Naive thymus-derived CD4-positive, alpha-beta T cell (primary cell): ENCODE measurements at places on chromosomes 4 and X. TPM values are rescaled to one million over a fixed set of nuclear protein-coding genes. Genes with fewer than 3 reads are reported as not detected.

Gene MYOZ2
- not detected for polyA plus RNA-seq

Gene SSX4
- not detected for polyA plus RNA-seq

Gene FLNA
- 333 TPM for polyA plus RNA-seq

- DNase-seq = no peak
- no peak overlapping the region for H3K27ac ChIP-seq
Observed at GRCh38 chr4:170139764-170140163, 50.0 kb upstream of the AADAT start.

DNA sequence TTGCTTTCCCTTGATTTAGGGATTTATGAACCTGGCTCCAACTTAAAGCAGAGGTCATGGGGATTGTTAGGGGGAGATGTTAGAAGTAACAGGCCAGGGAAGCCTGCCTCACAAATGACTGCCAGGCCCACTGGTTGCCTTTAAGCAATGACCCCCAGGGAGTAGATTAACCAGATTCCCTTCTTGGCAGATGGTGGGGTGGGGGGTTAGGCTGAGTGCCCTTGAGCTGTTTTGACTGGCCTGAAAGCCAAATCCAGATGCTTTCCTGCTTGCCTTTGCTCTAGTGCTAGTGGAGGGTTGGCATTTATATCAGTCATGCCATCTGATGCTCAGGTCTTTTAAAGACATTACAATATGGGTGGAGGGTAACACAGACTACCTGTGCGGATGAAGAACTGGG, 128.1 kb downstream of the TMEM164 start:
- H3K36me3 ChIP-seq = no peaks in the 10 kb centered on the region
- no peaks in the 10 kb centered on the region for H3K27me3 ChIP-seq
- no peak overlapping the region for H3K27ac ChIP-seq
- H3K4me3 ChIP-seq = no peak overlapping the region

- H3K27ac ChIP-seq = no peak overlapping the region
- no peak for DNase-seq
- H3K4me3 ChIP-seq = no peak overlapping the region
- no peaks in the 10 kb centered on the region for H3K4me1 ChIP-seq
- H3K27me3 ChIP-seq = no peaks in the 10 kb centered on the region
- H3K36me3 ChIP-seq = no peaks in the 10 kb centered on the region
Observed at GRCh38 chrX:95291561-95291960, 1393.1 kb upstream of the DIAPH2 start.

DNA sequence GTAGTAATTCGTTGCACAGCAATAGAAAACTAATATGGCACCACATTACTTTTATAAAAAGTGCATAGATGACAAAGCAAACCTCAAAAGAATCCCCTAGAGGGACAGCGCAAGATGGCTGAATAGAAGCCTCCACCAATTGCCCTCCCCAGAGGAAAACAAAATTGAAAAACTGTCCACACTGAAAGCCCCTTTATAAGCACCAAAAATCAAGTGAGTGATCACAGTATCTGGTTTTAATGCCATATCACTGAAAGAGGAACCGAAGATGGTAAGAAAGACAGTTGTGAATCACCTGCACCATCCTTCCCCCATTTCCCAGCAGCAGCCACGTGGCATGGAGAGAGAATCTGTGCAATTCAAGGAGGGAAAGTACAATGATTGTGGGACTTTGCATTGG, 522.2 kb downstream of the GLUD2 start:
- no peak for DNase-seq
- H3K4me1 ChIP-seq = no peaks in the 10 kb centered on the region
- no peak overlapping the region for H3K4me3 ChIP-seq
- H3K36me3 ChIP-seq = no peaks in the 10 kb centered on the region
- H3K27me3 ChIP-seq = no peaks in the 10 kb centered on the region
- no peak overlapping the region for H3K27ac ChIP-seq

DNA sequence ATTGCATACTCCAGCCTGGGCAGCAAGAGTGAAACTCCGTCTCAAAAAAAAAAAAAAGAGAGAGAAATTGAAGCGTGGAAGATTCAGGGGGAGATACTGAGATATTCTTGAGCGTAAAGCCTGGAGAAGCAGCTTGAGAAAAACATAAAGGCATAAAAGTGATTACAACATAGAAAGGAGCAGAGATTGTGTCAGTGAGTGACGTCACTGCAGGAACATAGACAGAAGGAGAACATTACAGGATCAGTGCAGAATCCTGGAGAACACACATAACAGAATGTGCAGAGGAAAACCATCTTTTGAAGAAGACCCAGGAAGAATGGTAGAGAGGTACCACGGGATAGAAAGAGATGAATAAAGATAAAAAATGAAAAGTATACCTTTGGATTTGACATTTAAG, 147.0 kb downstream of the APBB2 start:
- no peak overlapping the region for H3K27ac ChIP-seq
- no peak for DNase-seq
- H3K4me3 ChIP-seq = no peak overlapping the region
- no peaks in the 10 kb centered on the region for H3K36me3 ChIP-seq
- no peaks in the 10 kb centered on the region for H3K4me1 ChIP-seq

DNA sequence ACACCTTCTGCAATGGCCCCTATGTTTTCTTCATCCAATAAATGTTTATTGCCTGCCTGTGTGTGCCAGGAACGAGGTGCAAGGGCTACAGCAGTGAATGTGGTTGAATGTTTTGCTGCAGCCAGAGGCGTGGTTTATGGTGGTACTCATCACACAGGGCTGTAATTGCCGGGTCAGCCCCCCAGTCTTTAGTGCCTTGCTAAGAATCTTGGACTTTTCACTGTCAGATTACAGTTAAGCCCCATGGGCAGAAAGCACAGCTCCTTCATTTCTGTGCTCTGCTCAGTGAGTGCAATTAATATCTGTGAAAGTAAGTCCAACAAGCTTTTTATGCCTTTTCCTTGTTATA, 67.8 kb downstream of the TAPT1 start:
- H3K4me1 ChIP-seq = no peaks in the 10 kb centered on the region
- DNase-seq = no peak
- no peak overlapping the region for H3K27ac ChIP-seq
- no peak overlapping the region for H3K4me3 ChIP-seq
- H3K27me3 ChIP-seq = no peaks in the 10 kb centered on the region
- no peaks in the 10 kb centered on the region for H3K36me3 ChIP-seq

GRCh38 chr4:125243789-125244397, 70.9 kb upstream of the FAT4 start:
- H3K27me3 ChIP-seq = no peaks in the 10 kb centered on the region
- no peak overlapping the region for H3K27ac ChIP-seq
- no peaks in the 10 kb centered on the region for H3K36me3 ChIP-seq

DNA sequence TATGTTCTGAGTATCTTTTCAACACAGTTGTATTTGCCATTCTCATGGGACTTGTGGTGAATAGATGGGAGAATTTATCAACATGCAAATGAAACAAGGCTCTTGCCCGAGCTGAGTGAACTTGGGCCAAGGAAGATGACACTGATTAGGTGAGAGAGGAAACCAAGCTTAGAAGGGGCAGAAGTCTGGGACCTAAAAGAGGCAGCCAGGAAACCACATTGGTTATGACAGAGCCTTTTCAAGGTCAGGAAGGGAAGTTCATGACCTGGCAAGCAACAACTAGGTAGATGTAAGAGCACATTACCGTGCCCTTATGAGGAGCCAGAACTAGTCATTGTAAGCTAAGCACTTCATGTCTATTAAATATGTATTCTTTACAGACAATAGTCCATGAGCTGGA, 590.3 kb downstream of the PACRGL start:
- DNase-seq = no peak
- no peaks in the 10 kb centered on the region for H3K27me3 ChIP-seq
- H3K27ac ChIP-seq = no peak overlapping the region

DNA sequence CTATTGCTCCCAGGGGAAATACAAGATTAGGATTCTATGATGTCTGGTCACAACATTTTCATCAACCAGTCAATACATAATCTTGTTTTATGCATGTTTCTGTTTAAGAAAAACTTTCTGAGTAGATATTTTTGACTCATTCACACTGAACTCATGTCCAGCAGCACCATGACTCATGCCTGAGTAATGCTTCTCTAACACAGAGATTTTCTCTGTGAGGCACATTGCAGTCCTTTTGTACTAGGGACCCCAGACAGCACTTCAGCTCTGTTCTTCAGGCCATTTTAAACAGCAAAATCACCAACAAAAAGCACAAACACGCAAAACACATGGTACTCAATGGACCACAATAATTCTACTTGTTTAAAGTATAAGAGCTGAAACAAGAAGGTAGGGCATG, 83.6 kb downstream of the MXRA5 start:
- H3K4me1 ChIP-seq = no peaks in the 10 kb centered on the region
- no peaks in the 10 kb centered on the region for H3K27me3 ChIP-seq
- no peak overlapping the region for H3K27ac ChIP-seq
- no peaks in the 10 kb centered on the region for H3K36me3 ChIP-seq
- no peak for DNase-seq
- no peak overlapping the region for H3K4me3 ChIP-seq

DNA sequence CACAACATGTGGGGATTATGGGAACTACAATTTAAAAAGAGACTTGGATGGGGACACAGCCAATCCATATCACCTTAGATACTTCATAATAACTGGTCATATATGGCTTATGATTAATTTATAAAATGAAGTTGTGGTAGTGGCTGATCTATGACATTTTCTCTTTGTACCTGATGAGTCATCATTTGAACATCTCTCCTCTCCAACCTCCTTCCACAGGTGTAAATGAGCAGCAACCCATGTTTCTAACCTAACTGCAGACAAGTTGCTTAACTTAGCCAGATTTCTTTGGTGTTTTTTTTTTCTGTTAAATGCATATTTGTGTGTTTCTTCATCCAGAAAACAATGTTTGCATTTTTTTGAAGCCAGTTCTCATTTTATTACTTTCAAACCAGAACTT, 42.6 kb downstream of the SPANXA2 start:
- H3K36me3 ChIP-seq = no peaks in the 10 kb centered on the region
- H3K4me3 ChIP-seq = no peak overlapping the region
- H3K27me3 ChIP-seq = no peaks in the 10 kb centered on the region
- H3K27ac ChIP-seq = no peak overlapping the region

- no peaks in the 10 kb centered on the region for H3K36me3 ChIP-seq
- no peak overlapping the region for H3K4me3 ChIP-seq
- no peaks in the 10 kb centered on the region for H3K4me1 ChIP-seq
- DNase-seq = no peak
- H3K27ac ChIP-seq = no peak overlapping the region
Observed at GRCh38 chrX:103637604-103638338, 9.0 kb downstream of the TCEAL1 start.

DNA sequence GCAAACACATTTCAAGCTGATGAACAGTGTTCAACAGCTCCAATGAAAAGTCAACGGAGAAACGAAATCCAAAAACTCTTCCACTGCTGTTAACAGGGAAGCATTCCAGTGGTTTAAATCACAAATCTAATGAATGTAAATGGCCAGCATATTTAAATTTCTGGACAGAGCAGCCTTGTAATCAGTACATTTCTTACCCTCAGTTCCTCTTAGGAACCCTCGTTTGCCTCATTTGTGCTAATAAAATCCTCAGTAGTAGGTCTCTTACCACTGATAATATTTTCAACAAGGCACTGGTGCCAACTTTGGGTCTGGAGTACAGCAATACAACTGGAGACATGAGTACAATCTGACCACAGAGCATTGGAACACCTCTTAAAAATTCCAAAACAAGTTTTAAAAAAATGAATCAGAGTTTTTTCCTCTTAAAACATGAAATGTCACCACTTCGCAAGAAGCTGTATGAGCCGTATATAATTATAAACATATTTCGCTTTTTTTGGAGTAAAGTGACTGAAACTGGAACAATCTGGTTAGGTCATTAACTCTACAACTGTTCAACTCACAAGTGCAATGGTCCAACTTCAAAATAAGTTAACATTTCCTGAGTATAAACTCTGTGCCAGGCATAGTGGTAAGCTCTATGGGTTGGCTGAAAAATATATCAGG, 211.2 kb downstream of the CPEB2 start:
- H3K27ac ChIP-seq = no peak overlapping the region
- no peaks in the 10 kb centered on the region for H3K4me1 ChIP-seq
- H3K36me3 ChIP-seq = no peaks in the 10 kb centered on the region
- DNase-seq = no peak
- no peak overlapping the region for H3K4me3 ChIP-seq

GRCh38 chr4:38092701-38093100, 132.5 kb downstream of the PTTG2 start:
- H3K27ac ChIP-seq = no peak overlapping the region
- no peaks in the 10 kb centered on the region for H3K4me1 ChIP-seq
- no peaks in the 10 kb centered on the region for H3K27me3 ChIP-seq
- H3K36me3 ChIP-seq = no peaks in the 10 kb centered on the region
- H3K4me3 ChIP-seq = no peak overlapping the region

GRCh38 chr4:30717208-30718020, 2.8 kb upstream of the PCDH7 start:
- peak overlapping the region; percentile 27 for H3K4me3 ChIP-seq
- H3K4me1 ChIP-seq = no peaks in the 10 kb centered on the region
- H3K27me3 ChIP-seq = no peaks in the 10 kb centered on the region

DNA sequence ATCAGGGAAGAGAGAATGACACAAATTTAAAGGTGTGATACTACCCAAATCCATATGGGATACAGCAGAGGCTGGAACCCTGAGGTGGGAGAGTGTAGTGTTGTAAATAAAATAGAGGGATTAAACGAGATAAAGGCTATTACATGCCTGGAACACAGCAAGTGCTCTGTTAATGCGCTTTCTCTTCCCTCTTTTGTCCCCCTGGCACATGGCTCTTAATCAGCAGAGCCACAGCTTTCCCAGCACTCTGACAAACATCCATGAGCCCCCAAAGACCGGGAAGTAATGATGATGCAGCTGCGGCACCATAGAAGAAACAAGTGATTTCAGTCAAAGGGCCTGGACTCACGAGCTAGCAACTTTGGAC, 85.9 kb downstream of the RASL11B start:
- H3K27me3 ChIP-seq = no peaks in the 10 kb centered on the region
- no peaks in the 10 kb centered on the region for H3K4me1 ChIP-seq
- no peak for DNase-seq
- H3K36me3 ChIP-seq = no peaks in the 10 kb centered on the region
- H3K4me3 ChIP-seq = no peak overlapping the region
- no peak overlapping the region for H3K27ac ChIP-seq

- no peak overlapping the region for H3K27ac ChIP-seq
- H3K4me3 ChIP-seq = no peak overlapping the region
- H3K4me1 ChIP-seq = no peaks in the 10 kb centered on the region
Observed at GRCh38 chr4:24774452-24774851, 20.9 kb upstream of the SOD3 start.

- H3K27ac ChIP-seq = no peak overlapping the region
- no peak overlapping the region for H3K4me3 ChIP-seq
- no peak for DNase-seq
- no peaks in the 10 kb centered on the region for H3K27me3 ChIP-seq
Observed at GRCh38 chr4:103118166-103118565, 18.5 kb upstream of the BDH2 start.

DNA sequence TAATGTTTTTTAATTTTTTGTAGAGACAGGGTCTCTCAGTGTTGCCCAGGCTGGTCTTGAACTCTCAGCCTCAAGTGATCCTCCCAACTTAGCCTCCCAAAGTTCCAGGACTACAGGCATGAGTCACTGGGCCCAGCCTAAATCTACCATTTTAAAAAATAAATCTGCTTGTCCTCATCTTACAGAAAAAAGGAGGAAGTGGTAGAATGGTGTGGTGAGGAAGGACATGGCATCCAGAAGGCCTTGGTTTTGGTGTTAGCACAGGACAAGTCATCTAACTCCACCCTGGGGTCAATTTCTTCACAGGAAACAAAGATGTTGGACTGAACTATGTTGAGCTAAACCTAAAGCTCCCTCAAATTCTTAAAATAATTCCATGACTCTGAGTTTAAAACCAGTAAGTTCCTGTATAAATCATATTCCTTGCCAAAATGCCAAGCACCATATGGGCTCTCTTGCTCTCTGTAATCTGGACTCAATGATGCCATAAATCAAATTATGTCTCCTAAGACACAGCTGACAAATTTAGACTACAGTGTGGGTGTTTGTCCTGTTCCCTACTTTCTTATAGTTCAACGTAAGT, 253.9 kb upstream of the NOCT start:
- H3K36me3 ChIP-seq = no peaks in the 10 kb centered on the region
- no peak overlapping the region for H3K27ac ChIP-seq
- no peaks in the 10 kb centered on the region for H3K27me3 ChIP-seq
- H3K4me3 ChIP-seq = no peak overlapping the region
